ENCODE measurements at places on chromosomes 11 and 22.

- no peak for DNase-seq
Measured at GRCh38 chr11:121300313-121300971, 7.9 kb downstream of the SC5D start.

- no peak for DNase-seq
Measured at GRCh38 chr11:37142591-37142990, 544.6 kb upstream of the RAG2 start.

GRCh38 chr11:8086001-8086479 is 5.0 kb downstream of the TUB start:
- no peak for DNase-seq

DNA sequence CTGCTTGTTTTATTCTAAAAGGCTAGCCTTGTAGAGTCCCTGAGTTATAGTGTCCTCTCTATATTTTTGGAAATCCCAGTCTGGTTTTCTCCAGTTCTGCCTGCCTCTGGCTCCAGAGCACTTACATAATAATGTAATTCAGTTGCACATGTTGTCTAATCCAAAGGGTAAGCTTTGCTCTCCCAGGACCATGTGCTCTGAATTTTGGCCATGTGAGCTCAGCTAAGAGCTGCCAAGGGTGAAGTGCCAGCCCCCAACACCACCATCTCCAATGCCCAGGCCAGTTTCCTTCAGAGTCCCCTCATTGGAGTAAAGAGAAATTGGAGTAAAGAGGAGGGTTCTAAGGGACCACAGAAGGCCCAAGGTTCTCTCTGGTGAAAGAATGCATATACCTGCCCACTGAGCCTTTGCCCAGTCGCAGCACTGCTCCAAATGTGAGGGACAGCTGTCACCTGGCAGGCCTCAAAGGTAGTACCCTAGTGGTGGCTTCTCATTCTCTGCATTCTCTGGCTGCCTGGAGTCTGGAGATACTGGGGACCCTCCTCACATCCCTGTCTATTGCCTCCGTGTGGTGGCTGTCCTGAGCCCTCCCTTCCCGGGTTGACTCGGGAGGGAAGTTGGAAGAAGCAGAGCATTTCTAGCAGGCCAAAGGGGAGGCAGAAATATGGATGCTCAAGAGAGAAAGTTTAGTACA is 4.9 kb downstream of the CRY2 start:
- DNase-seq, result no peak

- DNase-seq, result no peak
Measured at GRCh38 chr11:75955443-75955842, 140.4 kb downstream of the UVRAG start.

DNA sequence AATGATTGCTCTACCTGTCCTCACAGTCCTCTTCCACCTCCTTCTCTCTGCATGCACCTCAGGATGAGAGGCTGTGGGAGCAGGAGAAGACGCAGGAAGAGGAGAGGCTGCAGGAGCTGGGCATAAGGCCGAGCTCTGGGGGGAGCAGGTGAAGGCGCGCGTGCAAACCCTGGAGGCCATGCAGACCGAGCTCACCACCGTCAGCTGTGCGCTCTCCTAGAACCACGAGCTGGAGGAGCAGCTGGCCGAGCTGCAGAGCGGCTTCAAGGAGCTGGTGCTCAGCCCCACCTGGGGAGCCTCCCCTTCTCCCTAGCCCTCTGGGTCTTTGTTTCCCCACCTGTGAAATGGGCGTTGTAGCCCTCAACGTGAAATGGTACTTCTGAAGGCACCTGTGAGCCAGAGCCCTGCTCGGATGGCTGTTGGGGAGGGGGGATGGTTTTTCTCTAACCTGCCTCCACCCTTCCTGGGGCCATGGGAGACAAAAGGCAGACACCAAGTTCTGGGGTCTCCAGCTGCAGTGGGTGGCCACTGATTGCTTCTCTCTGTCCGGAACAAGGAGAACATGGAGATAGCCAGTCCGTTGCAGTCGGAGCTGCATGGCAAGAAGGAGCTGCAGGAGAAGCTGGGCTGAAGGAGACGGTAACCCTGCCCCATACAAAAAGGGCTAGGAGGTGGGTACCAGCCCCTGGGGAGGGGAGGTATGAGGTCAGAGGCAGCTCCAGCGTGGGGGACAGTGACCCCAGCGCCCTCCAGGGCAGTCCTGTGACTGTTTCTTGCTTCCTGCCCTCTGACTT is 65.2 kb upstream of the A4GALT start:
- no peak for DNase-seq

DNA sequence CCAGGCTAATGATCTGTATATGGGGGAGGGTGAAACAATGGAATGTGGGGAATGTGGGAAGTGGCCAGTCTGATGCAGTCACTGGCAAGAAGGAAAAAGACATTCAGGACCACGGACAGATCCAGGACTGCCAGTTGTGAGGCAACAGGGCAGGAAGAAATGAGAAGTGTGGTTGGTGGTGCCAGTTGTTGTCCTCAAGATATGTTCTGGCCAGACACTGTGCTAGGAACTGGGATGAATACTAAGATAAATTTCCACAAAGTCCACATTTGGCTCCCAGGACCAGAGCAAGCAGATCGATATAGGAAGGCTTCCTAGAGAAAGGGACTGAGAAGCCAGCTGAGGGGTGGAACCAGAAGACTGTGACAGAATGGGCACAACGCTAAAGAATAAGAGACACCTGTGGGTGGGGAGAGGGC is 6.8 kb upstream of the TPBGL start:
- peak; percentile 50 for DNase-seq

- DNase-seq, result no peak
Measured at GRCh38 chr11:62926680-62927455, 5.7 kb upstream of the CHRM1 start.

DNA sequence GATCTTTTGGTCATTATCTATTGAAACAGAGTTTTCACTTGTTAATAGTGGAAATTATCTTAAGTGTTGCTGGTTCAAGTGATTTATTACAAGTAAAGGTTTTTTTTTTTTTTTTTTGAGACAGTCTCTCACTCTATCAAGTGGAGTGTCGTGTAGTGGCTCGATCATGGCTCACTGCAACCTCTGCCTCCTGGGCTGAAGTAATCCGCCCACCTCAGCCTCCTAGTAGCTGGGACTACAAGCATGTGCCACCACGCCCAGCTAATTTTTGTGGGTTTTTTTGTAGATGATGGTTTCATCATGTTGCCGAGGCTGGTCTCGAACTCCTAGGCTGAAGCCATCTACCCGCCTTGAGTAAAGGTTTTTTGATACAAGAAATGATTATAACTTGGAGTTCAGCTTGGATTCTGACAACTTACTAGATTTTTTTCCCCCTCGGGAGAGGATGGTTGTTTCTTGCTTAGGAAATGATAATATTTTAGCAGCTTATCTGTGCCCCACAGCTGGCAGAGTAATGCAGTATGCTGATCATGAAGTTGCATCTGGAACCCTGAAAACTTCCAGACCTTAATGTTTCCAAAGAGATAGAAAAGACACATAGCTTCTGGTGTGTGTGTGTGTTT is 68.9 kb downstream of the MTMR3 start:
- DNase-seq, result no peak

GRCh38 chr11:74400606-74401005 is 2.4 kb upstream of the PGM2L1 start:
- DNase-seq, result no peak

DNA sequence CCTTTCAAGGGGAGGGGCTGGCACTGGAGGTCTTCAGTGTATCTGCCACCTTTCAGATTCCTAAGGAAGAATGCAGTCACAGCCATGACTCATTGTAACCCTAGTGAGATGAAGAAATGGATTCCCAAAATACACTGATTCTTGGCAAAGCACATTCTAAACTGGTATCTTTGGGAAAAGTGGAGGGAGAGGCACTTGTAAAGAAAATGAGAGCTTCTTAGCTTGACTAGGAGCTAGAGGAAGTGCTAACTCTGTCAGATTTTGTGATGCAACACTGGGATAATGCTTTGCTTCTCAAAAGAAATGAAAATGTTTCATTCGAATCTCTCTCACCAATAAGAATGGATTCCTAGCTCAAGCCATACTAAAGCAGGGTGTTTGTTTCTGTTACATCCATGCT is 14.3 kb downstream of the NRIP3 start:
- peak; percentile 43 for DNase-seq

- no peak for DNase-seq
Measured at GRCh38 chr11:44502506-44502905, 63.0 kb upstream of the CD82 start.

- no peak for DNase-seq
Measured at GRCh38 chr11:3914805-3915204, 59.3 kb downstream of the STIM1 start.

- peak; percentile 89 for DNase-seq
Measured at GRCh38 chr11:85913513-85913912, 58.3 kb downstream of the CCDC83 start.

DNA sequence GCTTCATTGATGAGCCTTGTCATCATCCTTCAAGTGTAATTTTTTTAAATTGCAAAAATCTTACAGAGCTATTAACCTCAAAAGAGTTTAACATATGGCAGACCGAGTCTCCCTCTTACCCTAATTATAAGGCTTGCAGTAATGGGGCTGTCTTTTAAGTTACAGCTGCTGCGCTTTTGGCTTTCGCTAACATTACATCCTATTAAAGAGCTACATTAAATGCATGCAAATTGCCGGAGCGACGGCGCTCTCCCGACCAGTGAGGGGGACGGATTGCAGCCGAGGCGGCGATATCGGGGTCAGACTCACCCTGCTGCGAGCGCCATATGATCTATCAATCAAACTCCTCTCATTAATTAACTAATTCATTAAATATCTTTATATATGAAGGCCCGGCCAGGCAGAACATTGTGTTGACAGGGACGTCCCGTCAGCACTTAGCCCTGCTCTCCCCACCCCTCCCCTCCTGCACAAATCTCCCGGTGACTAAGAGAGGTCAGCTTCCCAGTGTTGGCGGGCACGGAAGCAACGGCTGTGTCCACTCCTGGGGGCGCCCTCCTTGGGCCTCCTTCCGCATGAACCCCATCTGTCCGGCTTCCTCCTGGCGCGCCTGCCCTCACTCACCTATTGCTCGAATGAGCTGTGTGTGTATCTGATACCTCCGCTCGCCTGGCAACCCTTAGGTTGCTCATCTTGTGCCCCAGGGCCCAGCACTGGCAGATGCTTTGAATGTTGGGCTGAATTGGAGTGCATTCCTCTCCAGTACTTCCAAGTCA is 156.0 kb upstream of the CADM1 start:
- DNase-seq, result no peak

- no peak for DNase-seq
Measured at GRCh38 chr11:67056267-67057204, at the start of gene RHOD. TSS of gene RHOD (plus strand) at chr11:67056847. CDS start at chr11:67056903, 56 bp downstream.

- no peak for DNase-seq
Measured at GRCh38 chr11:789943-790342, at the start of gene CEND1. TSS of gene CEND1 (minus strand) at chr11:790090. CDS start at chr11:788576, 1,514 bp downstream.

GRCh38 chr22:38240734-38241252 is 32.0 kb downstream of the TMEM184B start:
- DNase-seq, result no peak

DNA sequence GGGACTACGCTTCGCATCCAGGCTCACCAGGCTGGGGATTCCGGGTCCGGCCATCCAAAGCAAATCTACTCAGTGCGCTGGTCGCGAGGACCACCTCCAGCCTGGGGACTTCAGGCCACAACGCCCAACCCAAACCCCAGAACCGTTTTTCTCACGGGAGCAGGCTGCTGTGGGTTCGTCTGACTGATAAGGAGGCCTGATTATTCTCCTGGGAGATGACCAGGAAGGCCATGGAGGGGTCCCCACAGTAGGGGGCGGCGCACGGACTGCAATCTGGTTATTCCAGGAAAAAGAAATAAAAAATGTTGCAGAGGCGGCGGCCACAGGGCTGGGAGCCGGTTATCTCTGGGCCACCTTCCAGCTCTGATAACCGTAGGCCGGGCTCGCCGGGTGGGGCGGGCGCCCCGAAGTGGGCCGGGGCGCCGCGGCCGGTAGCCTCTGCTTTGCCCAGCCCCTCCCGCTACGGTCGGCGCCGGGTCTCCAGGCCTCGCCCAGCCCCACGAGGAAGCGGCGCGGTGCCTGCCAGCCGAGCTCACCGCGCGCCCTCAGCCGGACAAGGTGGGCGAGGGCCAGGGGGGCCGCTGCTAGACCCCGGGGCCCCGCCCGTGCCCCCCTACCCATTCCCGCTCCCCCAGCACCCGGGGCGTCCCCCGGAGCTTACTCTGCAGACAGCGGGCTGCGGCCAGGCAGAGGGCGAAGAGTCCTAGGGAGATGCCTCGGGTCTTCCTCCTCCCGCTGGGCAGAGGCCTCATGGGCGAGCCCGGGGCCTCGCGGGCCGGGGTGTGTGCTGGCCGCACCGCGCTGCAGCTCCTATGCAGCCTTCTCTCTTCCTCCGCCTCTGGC is 446 bp downstream of the VSTM5 start:
- no peak for DNase-seq

GRCh38 chr11:85132851-85133585 is 494.1 kb downstream of the DLG2 start:
- no peak for DNase-seq

DNA sequence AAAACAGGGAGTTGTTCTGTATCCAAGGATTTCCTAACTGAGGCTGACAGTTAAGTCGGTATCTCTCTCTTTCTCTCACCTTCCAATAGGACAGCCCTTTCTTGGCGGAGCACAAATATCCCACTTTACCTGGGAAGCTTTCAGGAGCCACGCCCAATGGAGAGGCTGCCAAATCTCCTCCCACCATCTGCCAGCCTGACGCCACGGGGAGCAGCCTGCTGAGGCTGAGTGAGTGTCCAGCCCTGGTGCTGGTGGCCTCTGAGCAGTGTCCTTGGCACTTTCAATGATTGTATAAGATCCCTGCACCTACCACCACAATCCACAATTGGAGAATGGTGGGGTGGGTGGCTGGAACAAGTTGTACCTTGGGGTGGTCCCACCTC is 33.7 kb downstream of the CYB5R2 start:
- DNase-seq, result no peak

DNA sequence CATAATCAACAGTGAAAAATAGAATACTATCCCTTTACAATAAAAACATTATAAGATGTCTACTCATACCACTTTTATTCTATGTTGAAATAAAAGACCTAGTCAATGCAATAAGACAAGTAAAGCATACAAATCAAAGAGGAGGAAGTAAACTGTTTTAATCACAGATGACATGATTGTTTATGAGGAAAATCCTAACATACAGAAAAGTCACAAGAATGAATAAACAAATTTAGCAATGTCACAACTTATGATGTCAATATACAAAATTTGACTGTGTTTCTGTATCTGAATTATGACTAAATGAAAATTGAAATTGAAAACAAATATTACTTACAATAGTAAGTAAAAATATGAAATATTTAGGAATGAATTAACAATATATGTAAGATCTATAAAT is 221.9 kb upstream of the GRIA4 start:
- DNase-seq, result no peak

GRCh38 chr11:134120921-134121526 is 52.2 kb downstream of the JAM3 start:
- no peak for DNase-seq

GRCh38 chr11:69454018-69454417 is 27.4 kb upstream of the LINC01488 start:
- no peak for DNase-seq

GRCh38 chr22:19429950-19430889 is 1.3 kb downstream of the HIRA start:
- DNase-seq, result peak; percentile 77

- DNase-seq, result no peak
Measured at GRCh38 chr22:40585310-40585751, 51.2 kb downstream of the MRTFA start.
